Myocyte (in vitro differentiated cells): ENCODE measurements at places on chromosomes 3 and 15. TPM values are rescaled to one million over a fixed set of nuclear protein-coding genes. Genes with fewer than 3 reads are reported as not detected.
A peak's percentile ranks its signal among the peaks of the same experiment; 100 is the strongest.

- no peak for DNase-seq
Measured at GRCh38 chr3:7841451-7841850, 660.2 kb upstream of the LMCD1 start.

- DNase-seq, result no peak
Measured at GRCh38 chr3:142990721-142991120, 10.6 kb upstream of the U2SURP start.

MRPS11 gene
- 47.9 and 50.4 TPM in 2 replicates for total RNA-seq

GOLGA6L26 gene
- not detected in 2 replicates for total RNA-seq

CX3CR1 gene
- not detected in 2 replicates for total RNA-seq

- peak; percentile 47 for DNase-seq
Measured at GRCh38 chr15:84721371-84721770, 5.4 kb upstream of the SEC11A start.

GRCh38 chr3:56801662-56802377, at the start of gene ARHGEF3:
Gene ARHGEF3 (minus strand): TSS chr3:56801949. CDS start chr3:56801798, 151 bp downstream.
- peak; percentile 83 for DNase-seq

DNA sequence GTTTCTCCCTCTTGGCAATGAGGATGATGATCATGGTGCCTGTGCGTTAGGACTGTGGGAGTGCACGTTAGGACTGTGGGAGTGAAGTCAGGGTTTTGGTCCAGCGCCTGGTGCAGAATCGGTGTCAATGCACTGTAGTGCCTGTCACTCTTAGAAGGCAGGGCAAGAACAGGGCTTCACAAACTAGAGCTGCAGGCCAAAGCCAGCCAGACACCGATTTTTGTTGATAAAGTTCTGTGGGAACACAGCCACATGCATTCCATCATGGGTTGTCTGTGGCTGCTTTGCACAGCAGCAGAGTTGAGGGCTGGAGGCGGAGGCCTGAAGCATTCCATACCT, 32.6 kb upstream of the NR2C2 start:
- DNase-seq, result no peak

GRCh38 chr3:150810641-150811040, 47.7 kb upstream of the SIAH2 start:
- no peak for DNase-seq

GRCh38 chr3:170240142-170240541, 17.9 kb downstream of the PRKCI start:
- no peak for DNase-seq

DNA sequence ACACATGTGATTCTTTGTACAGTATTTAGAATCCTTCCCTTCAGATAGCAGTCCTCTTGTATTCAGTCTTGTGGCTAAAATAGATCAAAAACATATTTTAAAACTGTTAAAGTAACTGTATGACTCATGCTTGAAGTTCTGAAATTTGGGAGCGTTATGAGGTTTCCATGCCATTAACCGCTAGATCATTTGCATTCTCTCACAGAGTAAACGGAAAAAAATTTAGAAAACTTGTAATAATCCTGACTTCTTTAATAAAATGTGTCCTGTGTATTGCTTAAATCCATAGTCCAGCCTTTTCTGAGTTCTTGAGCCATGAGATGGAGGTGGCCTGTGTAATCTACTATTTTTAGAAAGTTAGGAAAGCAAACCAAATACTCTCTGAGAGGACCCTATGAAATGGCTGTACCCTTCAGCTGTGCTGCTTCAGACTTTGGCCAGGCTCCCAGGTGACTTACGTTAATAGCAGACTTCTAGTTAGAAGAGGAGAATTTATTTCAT, 33.8 kb downstream of the MBNL1 start:
- DNase-seq, result peak; percentile 80

DNA sequence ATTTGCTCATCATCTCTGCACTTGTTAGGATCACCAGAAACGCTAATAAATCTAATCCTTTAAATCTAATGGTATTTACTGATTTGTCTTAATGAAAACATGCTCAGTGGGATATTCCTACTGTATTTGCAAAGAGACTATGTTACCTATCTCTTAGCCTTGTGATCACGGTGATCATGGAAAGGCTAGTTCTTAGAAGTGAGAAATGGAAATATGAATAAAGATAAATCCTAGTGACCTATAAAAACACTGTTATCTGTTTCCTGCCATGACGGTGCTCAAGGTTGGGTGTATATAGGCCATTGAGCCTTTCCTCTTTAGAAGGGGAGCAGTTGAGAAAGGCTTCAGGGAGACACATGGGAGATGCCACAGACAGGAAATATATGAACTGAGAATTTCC, 116.3 kb downstream of the THRB start:
- DNase-seq, result no peak

GRCh38 chr15:39172380-39173281, 408.2 kb upstream of the THBS1 start:
- DNase-seq, result peak; percentile 99

DNA sequence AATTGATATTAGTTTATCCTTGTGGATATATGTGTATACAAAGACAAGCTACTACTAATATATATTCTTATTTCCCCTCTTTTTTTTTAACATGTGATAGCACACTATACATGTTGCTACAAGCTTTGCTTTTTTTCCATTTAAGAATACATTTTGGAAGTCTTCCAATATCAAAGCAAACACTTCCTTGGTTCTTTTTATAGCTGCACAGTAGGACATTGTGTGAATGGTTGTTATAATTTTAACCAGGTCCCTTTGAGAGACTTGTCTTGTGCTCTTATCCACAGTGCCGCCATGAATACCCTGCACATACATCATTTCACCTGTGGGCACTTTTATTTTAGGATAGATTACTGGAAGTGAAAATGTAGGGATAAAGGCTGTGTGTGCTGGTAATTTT, 88.7 kb downstream of the CACNA2D3 start:
- DNase-seq, result no peak

GRCh38 chr3:111851511-111851954, 7.5 kb upstream of the PHLDB2 start:
- DNase-seq, result no peak
